Activated CD4-positive, CD25-positive, alpha-beta regulatory T cell treated with anti-CD3 and anti-CD28 coated beads, Interleukin-2, amount 50 U/mL, for 24 hours (primary cell): ENCODE measurements at places on chromosomes 2 and 18.

- no peak for ATAC-seq
Observed at GRCh38 chr2:181189951-181190350, 209.5 kb downstream of the UBE2E3 start.

GRCh38 chr2:215635788-215636139 lies 199.9 kb upstream of the FN1 start:
- no peak for ATAC-seq

DNA sequence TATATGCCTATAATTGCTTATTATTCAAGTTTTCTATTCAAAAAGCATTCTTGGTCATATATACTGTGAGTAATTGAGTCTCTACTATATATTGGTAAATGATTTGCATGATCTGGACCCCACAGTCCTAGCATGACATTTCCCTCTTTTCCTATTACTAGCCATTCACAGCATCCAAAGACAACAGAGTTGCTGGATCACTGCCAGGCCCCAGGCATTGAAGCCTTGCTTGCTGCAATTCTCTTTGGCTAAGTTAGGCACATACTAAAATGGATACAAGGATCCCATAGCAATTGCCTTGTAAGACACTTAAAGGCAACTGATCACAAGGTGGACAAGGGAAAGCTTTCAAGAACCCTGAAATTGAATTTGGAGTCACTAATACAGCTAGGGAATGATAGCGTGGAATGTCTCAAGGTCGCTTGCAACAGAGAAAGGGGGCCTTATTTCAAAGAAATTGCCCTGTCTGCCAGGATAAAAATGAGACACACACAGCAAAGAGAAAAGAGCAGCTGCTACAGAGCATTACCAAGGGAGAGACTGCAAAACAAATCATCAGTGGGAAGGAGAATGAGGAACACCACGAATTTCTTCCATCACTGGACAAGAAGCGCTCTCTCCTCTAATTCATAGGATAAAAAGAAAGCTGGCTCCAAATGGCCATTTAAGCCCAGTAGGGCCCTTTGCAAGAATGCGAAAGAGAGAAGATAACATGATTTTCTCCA lies 77.1 kb upstream of the EPHA4 start:
- ATAC-seq, result no peak

GRCh38 chr2:97765933-97766332 lies 52.6 kb downstream of the ZAP70 start:
- no peak for ATAC-seq

- no peak for ATAC-seq
Observed at GRCh38 chr2:192228685-192229084, 34.0 kb upstream of the TMEFF2 start.

GRCh38 chr18:25827961-25828561 lies 262.4 kb downstream of the SS18 start:
- ATAC-seq, result no peak

DNA sequence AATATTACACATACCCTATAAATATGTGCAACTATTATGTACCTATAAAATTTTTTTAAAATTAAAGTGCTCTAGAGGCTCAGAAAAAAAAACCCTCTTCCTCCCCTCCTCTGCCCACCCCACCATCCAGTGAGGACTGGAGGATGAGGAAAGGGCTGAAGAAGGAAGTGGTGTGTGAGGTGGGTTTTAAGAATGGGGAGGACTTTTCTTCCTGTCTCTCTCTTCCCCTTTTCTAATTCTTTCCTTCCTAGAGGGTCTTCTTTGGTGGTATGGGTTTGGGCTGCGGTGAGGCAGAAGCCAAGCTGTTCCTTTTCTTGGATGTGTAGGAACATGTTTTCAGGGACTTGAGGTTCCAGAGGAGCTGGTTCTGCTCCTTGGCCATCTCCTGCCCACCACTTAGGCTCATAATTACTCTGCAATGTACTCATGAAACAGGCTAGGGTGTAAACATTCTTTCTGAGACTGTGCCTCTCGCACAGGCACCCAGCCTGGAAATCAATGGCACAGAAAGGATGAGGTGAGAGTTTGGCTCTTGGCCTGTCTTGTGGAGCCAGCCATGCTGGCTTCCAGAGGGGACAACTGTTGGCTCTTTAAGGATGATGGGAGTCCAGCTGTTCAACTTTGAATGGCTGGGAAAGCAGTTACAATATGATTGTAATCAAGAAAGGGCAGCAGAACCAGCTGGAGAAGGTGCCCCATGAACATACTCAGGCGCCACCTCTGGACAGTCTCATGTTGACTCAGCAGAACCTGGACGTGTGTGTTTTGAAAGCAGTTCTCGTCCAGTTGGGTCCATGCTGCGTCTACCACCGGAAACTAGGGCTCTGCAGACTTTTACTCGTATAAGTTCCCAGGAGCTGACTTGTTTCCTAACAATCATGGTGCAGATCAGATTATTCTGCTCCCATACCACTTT lies 38.3 kb downstream of the IL1RL2 start:
- ATAC-seq, result no peak

DNA sequence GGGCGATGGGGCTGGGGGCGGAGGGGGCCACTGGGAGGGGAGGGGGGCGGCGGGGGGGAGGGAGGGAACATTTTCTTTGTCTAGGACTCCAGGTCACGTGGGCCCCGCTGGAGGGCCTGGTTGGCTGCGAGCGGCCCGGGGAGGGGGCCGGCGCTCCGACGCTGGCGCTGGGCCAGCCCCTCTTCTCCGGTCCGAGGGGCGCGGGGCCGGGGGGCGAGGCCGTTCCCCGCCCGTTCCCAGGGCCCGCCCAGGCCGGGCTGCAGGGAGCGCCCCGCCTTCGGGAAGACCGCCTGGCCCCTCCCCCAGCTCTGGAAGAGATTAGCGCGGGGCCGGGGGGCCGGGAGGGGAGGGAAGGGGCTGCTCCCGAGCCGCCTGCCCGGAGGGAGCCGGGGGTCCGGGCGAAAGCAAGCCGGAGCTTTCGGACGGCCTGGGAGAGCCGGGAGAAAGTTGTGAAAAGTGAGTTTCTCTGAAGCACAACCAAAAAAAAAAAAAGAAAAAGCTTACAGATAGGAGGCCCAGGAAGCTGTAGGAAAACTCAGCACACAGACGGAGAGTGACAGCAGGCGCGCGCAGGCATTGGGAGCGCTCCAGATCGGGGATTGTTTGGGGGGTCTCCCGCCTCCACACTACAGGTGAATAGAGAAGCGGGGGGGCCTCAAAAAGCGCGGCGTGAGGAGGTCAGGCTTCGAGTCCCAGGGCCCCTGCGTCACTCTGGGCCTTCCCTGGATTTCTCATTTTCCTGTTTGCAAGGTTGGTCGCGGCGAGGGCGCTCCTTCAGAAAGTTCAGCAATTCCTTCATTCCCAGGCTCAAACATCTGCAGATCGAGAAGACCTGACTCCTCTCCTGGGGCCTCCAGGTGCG lies 84.1 kb upstream of the POMC start:
- ATAC-seq, result peak; percentile 61

- no peak for ATAC-seq
Observed at GRCh38 chr18:46289931-46290330, 185.7 kb downstream of the HAUS1 start.

GRCh38 chr18:74898965-74899364 lies 301.3 kb downstream of the ZNF407 start:
- no peak for ATAC-seq

DNA sequence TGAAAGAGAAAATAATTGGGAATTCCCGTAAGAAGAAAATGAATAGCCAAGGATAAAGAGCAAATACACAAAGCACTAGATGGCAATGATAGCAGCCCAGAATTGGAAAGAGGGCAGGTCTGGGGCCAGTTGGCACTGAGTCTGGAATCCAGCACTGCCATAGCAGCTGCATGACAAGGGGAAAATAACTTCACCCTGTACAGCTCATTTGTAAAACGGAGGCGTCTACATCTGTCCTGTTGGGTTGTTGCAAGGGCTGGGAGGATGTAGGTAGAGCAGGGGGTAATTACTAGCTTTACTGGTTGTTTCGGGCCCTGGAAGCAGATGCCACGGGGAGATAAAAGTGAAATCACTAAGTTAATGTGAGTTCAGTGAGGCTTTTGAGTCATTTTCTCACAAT lies 110.0 kb upstream of the RASGRP3 start:
- ATAC-seq, result no peak

DNA sequence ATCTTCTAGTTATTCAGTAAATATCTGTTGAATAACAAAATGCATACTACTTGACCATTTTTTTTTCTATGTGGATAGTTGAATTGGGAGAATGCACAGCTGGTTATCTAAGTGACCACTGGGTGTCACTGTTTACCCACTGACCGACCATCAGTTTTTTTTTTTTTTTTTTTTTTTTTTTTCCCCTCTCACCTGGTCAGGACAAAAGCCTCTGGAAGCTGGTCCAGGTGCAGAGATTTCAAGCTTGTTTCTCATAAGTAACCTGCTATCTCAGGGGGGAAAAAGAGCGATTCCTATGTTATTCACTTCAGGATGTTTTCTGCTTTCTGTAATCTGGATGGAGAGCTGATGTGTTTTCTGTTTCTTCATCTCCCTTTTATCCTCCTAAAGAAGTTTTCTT lies 256.0 kb downstream of the DCDC2C start:
- no peak for ATAC-seq

GRCh38 chr2:38376346-38377049 lies 575 bp downstream of the ATL2 start:
- peak; percentile 56 for ATAC-seq

DNA sequence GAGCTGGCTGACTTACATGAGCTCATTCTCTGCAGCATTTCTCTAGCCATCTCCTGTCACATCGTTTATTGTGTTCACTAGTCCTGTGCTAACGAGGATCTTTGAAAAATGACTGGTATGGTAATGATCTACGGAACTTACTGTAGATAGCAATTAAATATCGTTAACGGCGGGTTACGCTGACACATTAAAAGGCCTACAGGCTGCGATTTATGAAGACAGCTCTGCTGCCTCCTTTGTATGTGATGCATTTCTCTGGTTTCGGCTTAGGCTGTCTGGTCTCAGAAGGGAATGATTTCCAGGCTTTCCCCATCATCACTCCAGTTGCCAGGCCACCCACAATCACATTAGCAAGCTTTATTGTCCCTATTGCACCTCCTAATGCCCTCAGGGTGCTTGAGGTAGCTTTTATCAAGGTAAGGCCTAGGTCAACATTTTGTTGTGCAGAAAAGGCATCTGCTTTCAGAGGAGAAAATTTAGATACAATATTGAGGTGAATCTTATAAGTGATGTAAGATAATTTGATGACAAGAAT lies 284.4 kb downstream of the SOX11 start:
- ATAC-seq, result no peak

- ATAC-seq, result no peak
Observed at GRCh38 chr2:128291161-128291843, 27.4 kb downstream of the HS6ST1 start.

DNA sequence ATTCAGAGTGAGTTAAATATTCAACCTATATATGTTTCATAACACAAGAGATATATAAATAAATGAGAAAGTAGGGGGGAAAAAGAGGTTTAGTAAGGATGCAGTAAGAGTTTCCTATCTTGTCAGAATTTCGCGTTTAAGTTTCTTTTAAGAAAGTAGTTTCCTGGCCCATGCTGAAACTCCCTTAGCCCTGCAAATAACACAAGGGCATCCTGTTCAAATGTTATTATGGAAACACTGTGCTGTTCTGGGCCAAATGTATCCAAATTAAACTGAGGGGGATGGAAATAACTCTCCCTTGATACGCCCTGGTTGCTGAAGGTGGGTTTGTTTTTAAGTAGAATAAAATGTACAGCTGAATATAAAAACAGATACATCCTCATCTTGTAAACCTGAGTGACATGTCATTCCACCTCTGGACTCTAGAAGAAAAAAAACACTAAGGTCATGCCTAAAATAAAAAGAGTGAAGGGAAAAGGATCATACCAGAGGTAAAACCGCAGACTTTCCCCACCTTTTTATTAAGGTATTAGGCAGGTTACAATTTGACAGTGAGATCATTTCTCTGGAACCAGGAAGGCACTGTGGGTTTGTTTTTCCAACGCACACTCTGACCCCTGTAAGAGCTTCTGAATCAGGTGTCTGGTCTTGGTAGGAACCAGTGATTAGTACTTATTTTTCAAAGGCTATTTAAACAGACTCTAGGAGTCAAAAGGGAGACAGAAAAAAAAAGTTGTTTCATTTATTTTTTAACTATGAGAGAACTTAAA lies 16.7 kb downstream of the BCL2 start:
- peak; percentile 32 for ATAC-seq

DNA sequence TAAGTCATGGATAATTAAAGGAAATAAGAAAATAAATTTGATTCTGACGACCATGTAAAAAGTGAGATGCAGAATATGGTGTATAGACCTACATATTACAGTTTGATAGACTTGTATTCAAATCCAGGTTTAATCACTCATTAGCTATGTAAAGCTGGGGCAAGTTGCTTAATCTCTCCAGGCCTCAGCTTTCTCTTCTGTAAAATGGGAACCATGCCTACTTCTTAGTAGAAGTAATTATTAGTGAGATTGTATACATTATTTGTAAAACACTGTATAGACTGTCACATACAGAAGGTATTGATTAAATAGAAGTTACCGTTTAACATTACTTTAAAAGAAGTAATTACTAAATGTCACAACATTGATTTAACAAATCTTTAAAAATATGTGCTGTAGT lies 392.2 kb downstream of the STK39 start:
- ATAC-seq, result no peak

DNA sequence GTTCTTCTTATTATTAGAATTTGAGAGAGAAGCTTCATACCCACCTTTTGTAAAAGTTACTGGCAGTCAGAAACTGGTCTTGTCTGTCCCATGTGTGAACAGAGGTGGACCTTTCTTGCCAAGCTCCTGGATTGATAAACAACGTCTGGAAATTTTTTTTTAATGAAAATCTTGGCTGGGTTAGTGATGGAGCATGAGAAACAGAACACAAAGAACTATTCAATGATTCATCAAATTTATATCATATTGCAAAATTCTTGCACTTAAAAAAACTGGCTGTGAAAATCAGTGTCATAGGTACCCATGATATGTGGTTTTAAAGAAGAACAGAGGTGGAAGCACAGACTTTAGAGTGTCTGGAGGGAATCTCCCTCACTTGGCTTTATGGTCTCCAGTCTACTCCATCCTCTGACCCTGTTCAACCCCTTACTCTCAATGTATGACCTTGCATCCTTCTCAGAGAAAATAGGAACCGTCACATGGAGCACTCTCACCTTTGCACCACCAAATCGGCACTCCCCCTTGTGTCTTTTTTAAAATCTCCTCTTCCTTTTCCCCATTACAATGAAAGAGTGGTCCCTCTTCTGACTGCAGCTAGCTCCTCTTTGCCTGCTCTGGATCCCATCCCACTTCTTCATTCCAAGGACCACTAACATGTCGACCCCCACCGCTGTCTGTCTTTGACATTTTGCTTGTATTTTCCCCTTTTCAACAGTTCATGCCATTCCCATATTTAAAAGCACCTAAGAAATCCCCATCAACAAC lies 58.2 kb downstream of the COPS8 start:
- ATAC-seq, result no peak

DNA sequence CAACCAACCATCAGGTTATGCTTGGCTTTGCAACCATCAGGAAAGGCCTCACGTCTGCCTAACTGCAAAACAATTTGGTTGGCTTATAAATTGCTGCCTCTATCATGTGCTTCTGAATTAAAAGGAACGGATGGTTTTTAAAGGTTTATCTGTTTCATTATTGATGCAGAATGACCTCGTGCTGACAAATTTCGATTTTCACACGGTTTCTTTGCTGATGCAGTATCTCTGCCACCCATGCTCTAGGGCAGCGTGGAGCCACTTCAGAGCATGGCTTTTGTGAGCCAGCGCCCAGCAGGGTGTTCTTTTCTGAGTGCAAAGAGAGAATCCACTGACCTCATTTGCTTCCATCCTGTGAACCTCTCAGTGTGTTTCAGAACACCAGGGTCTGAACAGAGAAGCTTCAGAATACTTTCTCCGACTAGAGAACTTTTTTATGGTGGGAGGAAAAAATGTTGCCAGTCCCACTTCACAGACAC lies 143.1 kb upstream of the L3MBTL4 start:
- no peak for ATAC-seq
